GM23248 (cell line): ENCODE measurements at places on chromosomes 1 and 21. TPM values are rescaled to one million over a fixed set of nuclear protein-coding genes. Genes with fewer than 3 reads are reported as not detected.
A peak's percentile ranks its signal among the peaks of the same experiment; 100 is the strongest.

DNA sequence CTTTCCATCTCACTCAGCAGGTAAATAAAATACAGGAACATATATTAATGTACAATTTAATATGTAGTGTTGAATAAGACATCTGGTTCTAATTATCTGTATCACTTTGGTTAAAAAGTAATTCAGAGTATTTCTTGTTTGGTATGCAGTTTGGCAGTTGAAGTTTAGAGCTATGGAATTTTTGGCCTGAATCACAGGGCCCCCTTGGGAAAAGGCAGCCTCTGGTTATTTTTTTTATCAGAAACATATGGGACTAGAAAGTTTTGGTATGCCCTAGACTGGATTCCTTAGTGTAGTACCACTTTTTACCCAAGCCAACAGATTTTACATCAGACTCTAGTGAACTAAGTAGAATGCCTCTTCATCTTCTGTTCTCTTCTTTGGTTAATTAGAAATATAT lies 26.4 kb downstream of the CNST start:
- peak; percentile 96 for DNase-seq
- H3K4me3 ChIP-seq = 0 out of 2 replicates have a peak overlapping the region, but pooled peaks have one; percentile 8
- H3K36me3 ChIP-seq = peaks cover 27% of the 10 kb centered on the region
- H3K27ac ChIP-seq = peak overlapping the region; percentile 93
- H3K4me1 ChIP-seq = peaks cover 85% of the 10 kb centered on the region

GRCh38 chr1:198465201-198466144 lies 75.0 kb downstream of the ATP6V1G3 start:
- peak overlapping the region; percentile 65 for H3K27ac ChIP-seq
- H3K4me1 ChIP-seq = peaks cover 49% of the 10 kb centered on the region
- H3K4me3 ChIP-seq = no peak overlapping the region
- peak; percentile 82 for DNase-seq
- H3K27me3 ChIP-seq = no peaks in the 10 kb centered on the region

DNA sequence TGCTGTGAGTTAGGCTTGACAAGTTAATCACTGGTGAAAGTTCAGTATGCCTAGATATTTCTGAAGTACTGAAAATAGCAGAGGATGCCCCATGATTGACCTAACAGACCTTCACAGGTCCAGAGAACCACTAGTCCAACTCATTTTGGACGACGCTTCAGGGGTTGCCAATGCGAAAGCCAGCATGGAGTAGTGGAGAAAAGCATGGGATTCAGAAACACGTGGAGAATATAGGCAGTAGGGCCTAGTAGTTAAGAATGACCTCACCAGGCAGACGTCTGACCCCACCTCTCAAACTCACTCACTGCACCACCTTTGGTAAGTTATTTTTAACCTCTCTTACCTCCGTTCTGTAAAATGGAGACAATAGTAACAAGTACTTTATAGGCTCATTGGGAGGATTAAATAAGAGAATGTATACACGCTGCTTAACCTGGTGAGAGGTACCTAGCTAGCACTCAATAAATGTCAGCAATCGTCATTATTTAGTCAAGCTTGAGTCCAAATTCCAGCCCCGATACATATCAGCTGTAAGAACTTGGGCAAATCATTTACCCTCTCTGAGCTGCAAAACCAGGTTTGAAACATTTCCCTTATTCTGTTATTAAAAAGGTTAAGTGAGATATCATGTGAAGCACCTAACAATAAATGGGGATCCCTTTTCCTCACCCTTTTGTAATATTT lies 13.2 kb downstream of the PLPP3 start:
- no peak overlapping the region for H3K27ac ChIP-seq
- H3K4me3 ChIP-seq = no peak overlapping the region
- H3K27me3 ChIP-seq = no peaks in the 10 kb centered on the region
- no peak for DNase-seq

- no peak overlapping the region for H3K4me3 ChIP-seq
- H3K27ac ChIP-seq = no peak overlapping the region
- H3K36me3 ChIP-seq = no peaks in the 10 kb centered on the region
- H3K27me3 ChIP-seq = peaks cover 9% of the 10 kb centered on the region; the same call in 1 of the 2 replicates
- no peak for DNase-seq
Measured at GRCh38 chr1:57655161-57655560, 231.3 kb upstream of the DAB1 start.

Gene CSMD2
- total RNA-seq = 7.1 and 10.4 TPM in 2 replicates

GRCh38 chr1:207128336-207128921 lies 24.4 kb downstream of the C4BPA start:
- DNase-seq = no peak
- H3K4me3 ChIP-seq = no peak overlapping the region
- no peaks in the 10 kb centered on the region; the same call in 1 of the 2 replicates for H3K27me3 ChIP-seq
- no peaks in the 10 kb centered on the region for H3K4me1 ChIP-seq
- H3K36me3 ChIP-seq = no peaks in the 10 kb centered on the region

DNA sequence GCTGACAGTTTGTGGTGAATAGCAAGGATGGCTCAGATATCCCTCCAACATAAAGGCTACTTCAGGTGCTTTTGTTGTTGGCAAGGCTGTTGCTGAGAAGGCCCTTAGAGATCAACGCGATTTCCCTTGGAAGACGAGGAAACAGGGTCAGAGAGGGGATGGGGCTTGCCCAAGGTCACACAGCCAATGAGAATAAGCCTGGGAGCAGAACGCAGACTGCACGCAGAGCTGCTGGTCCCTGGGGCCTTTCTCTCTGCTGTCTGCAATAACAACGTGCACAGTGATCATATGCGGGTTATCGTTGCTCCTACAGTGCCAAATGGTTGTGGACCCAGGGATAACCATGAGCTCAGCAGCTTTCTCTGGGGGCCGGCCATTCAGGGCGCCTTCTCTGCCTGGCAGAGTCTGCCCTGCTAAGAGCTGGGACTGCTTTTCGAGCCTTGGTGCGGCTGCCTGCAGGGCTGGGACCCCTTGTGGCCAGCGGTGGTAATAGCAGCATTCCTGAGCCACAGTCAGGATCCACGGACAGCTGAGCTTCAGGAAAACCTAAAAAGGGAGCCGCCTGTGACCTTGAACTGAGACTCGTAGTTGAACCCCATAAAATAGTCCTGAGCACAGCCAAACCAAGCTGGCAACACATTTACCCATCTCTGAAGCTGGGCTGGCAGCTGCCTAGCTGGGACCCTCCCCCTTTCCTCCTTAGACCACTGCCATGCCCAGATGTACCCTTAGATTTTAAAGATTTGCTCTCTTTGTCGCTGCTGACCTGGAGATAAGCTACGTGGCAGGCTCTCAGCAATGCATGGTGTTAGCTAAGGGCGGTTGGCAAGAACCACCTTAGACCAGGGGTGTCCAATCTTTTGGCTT lies 39.8 kb downstream of the HTR6 start:
- no peak overlapping the region for H3K4me3 ChIP-seq
- peak; percentile 84 for DNase-seq
- no peaks in the 10 kb centered on the region for H3K27me3 ChIP-seq
- no peaks in the 10 kb centered on the region for H3K4me1 ChIP-seq
- no peak overlapping the region for H3K27ac ChIP-seq

Gene SLAMF9
- not detected in 2 replicates for total RNA-seq

- no peak for DNase-seq
- 0 out of 2 replicates have a peak, but pooled peaks cover 4% of the 10 kb centered on the region for H3K27me3 ChIP-seq
- no peak overlapping the region for H3K4me3 ChIP-seq
- H3K36me3 ChIP-seq = no peaks in the 10 kb centered on the region
- H3K4me1 ChIP-seq = no peaks in the 10 kb centered on the region
Measured at GRCh38 chr1:81512252-81513003, 288.3 kb upstream of the ADGRL2 start.

DNA sequence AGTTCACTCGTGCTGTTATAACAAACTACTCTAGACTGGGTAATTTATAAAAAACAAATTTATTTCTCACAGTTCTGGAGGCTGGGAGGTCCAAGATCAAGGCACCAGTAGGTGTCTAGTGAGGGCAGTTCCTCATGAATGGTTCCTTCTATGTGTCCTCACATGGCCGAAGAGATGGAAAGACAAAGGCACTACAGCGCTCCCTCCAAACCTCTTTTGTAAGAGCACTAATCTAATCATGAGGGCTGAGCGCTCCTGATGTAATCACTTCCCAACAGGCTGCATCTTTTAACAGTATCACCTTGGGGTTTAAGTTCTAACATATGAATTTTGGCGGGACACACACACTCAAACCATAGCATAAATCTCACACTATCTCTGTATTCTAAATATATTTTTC lies 54.0 kb upstream of the KANK4 start:
- H3K36me3 ChIP-seq = no peaks in the 10 kb centered on the region
- H3K27ac ChIP-seq = no peak overlapping the region
- no peak for DNase-seq
- H3K4me1 ChIP-seq = no peaks in the 10 kb centered on the region
- no peak overlapping the region for H3K4me3 ChIP-seq
- H3K27me3 ChIP-seq = no peaks in the 10 kb centered on the region

Gene IFI44
- 3.7 and 4.3 TPM in 2 replicates for total RNA-seq

DNA sequence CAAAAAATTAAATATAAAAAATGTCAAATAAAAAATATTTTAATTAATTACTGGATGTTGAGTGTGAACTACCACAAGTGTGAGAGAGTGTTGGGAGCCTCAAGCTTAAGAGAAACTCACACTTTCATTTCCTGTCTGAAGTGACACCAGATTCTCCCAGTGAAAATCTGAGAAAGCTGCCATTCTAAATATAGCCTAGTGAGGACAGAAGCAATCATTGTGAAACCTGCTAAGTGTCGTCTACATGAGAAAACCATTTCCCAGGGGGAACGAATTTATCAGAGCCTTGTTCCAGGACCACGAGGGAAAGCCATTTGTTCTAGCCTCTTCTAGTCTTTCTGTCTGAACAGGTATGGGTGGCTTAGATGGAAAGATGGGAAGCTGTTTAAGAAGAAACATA lies 329.3 kb upstream of the PRMT6 start:
- H3K36me3 ChIP-seq = no peaks in the 10 kb centered on the region
- no peak for DNase-seq
- no peak overlapping the region for H3K4me3 ChIP-seq
- no peak overlapping the region for H3K27ac ChIP-seq
- H3K4me1 ChIP-seq = no peaks in the 10 kb centered on the region
